Immature natural killer cell (primary cell): ENCODE measurements at places on chromosomes 5 and 9. TPM values are rescaled to one million over a fixed set of nuclear protein-coding genes. Genes with fewer than 3 reads are reported as not detected.

DNA sequence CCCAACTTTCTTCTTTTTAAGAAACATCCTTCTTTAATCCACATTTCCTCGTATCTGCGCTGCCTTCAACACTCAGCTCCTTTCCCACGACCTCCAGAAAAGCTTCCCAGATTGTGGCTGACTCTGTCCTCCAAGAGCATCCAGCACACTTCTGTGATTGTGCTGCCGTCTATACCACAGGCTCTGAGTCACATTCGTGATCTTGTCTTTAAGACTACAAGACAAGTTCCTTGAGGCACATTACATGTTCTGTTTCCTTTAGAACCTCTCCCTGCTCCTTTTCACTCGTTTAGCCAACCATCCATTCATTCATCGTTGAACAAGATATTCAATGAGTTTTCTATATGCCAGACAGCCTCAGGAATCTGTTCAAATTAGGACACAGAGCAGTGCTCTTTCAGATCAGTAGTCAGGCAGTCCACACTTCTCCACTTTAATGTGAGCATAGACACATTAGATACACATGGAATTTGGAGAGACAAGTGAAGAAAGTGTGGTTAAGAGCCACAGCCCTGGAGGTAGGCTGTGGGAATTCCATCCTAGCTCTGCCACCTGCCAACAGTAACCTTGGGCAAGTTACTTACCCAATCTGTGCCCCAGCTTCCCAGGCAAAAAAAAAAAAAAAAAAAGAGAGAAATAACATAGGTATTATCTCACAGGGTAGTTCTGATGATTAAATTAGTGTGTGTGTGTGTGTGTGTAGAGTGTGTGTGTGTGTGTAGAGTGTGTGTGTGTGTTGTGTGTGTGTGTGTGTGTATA, 18.9 kb downstream of the WHRN start:
- no peak for DNase-seq
- H3K27ac ChIP-seq: no peak overlapping the region
- peaks cover 5% of the 10 kb centered on the region for H3K4me1 ChIP-seq
- H3K4me3 ChIP-seq: no peak overlapping the region
- H3K27me3 ChIP-seq: peaks cover 10% of the 10 kb centered on the region
- H3K36me3 ChIP-seq: no peaks in the 10 kb centered on the region

The ZDHHC11 gene
- not detected for polyA plus RNA-seq

- no peak overlapping the region for H3K27ac ChIP-seq
- no peak for DNase-seq
Observed at GRCh38 chr5:10109299-10109698, 140.4 kb downstream of the ATPSCKMT start.

- no peaks in the 10 kb centered on the region for H3K4me1 ChIP-seq
- H3K27ac ChIP-seq: no peak overlapping the region
- H3K36me3 ChIP-seq: no peaks in the 10 kb centered on the region
- no peak overlapping the region for H3K4me3 ChIP-seq
- no peak for DNase-seq
Observed at GRCh38 chr5:4258170-4258569, 662.5 kb downstream of the IRX1 start.

DNA sequence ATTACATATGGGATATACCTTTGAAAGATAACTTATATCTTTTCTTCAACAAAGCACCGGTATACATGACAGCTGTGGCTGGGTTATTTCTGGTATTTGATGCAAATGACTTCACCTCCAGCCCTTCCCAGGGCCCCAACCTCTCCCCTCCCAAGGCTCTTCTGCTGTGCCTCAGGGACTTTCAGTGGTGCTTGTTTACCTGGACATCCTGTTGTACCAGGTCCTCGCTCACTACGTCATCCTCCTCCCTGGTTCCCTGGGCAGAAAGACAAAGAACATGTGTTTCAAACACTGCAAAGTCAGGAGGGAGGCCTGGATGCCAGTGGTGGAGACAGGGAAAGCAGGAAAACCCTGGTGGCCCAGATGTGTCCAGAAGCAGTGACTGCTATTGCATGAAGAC, 23.4 kb downstream of the ANXA6 start:
- H3K4me1 ChIP-seq: peaks cover 36% of the 10 kb centered on the region
- no peak overlapping the region for H3K4me3 ChIP-seq
- peaks cover 2% of the 10 kb centered on the region for H3K27me3 ChIP-seq
- H3K27ac ChIP-seq: peak overlapping the region; percentile 16

DNA sequence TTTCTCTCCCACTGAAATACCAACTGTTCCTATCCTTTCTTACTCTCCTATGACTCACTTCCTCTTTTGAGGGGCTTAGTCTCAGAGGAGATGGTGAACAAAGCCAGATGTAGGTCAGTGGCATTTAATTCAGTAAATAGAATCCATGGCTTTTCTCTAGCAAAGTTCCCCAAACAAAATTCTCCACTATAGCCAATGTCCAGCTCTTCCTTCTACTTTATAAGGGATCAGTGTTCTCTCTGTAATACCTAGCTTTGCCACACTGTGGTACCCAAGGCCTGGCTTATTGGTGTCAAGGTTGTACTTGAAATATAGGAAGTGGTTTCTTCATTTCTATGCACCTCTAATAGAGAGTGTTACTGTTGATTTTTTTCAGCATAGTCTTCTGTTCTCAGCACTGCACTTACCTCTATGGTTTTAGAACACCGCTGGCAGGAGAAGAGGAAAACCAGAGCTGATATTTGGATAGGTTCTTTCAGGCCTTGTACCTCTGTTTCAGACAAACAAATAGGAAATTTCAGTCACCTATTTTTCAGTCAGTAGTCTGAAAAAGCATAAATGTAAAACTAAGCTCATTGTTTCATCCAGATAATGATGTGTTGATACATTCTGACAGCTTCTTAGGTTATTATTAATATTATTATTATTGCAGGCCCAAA, 40.6 kb upstream of the ITGA2 start:
- H3K27ac ChIP-seq: no peak overlapping the region
- H3K27me3 ChIP-seq: no peaks in the 10 kb centered on the region
- peak; percentile 40 for DNase-seq
- H3K4me3 ChIP-seq: no peak overlapping the region
- H3K36me3 ChIP-seq: no peaks in the 10 kb centered on the region
- H3K4me1 ChIP-seq: peaks cover 25% of the 10 kb centered on the region

GRCh38 chr5:65769539-65769938, 47.5 kb downstream of the NLN start:
- H3K4me3 ChIP-seq: no peak overlapping the region
- no peak for DNase-seq
- H3K4me1 ChIP-seq: no peaks in the 10 kb centered on the region
- no peak overlapping the region for H3K27ac ChIP-seq

GRCh38 chr5:113264046-113264445, 170.7 kb downstream of the TSSK1B start:
- no peak overlapping the region for H3K4me3 ChIP-seq
- H3K4me1 ChIP-seq: no peaks in the 10 kb centered on the region
- no peaks in the 10 kb centered on the region for H3K36me3 ChIP-seq
- DNase-seq: no peak
- H3K27ac ChIP-seq: no peak overlapping the region
- peaks cover 7% of the 10 kb centered on the region for H3K27me3 ChIP-seq
